ENCODE measurements at places on chromosomes 2 and 18.

DNA sequence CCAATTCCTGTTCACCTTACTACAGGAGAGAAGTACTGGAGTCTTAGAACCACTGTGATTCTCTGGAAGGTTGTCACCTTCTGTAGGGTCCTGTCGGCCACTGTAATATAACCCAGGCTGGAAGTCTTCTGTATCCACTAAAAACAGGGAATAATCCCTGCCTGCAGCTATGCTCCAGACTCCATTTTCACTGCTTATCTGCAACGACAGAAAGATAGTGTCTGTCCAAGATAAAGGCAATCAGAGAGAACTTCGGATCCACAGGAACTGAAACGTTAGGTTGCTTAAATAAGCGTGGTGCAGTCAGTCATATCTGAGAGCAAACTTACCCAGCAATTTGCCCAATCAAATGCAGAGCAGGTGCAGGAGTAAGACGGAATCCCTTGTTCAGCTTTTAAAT lies 34.2 kb downstream of the ALS2 start:
- no peak for DNase-seq

- no peak for DNase-seq
Measured at GRCh38 chr2:44246436-44246835, 28.8 kb upstream of the SLC3A1 start.

- no peak for DNase-seq
Measured at GRCh38 chr2:226726546-226726945, 73.1 kb downstream of the IRS1 start.

GRCh38 chr2:79275197-79275596 lies 115.6 kb upstream of the REG3A start:
- DNase-seq: no peak

GRCh38 chr2:222776792-222777191 lies 84.0 kb upstream of the ACSL3 start:
- DNase-seq: no peak

GRCh38 chr2:20661421-20662307 lies 5.3 kb upstream of the GDF7 start:
- peak; percentile 50 for DNase-seq

DNA sequence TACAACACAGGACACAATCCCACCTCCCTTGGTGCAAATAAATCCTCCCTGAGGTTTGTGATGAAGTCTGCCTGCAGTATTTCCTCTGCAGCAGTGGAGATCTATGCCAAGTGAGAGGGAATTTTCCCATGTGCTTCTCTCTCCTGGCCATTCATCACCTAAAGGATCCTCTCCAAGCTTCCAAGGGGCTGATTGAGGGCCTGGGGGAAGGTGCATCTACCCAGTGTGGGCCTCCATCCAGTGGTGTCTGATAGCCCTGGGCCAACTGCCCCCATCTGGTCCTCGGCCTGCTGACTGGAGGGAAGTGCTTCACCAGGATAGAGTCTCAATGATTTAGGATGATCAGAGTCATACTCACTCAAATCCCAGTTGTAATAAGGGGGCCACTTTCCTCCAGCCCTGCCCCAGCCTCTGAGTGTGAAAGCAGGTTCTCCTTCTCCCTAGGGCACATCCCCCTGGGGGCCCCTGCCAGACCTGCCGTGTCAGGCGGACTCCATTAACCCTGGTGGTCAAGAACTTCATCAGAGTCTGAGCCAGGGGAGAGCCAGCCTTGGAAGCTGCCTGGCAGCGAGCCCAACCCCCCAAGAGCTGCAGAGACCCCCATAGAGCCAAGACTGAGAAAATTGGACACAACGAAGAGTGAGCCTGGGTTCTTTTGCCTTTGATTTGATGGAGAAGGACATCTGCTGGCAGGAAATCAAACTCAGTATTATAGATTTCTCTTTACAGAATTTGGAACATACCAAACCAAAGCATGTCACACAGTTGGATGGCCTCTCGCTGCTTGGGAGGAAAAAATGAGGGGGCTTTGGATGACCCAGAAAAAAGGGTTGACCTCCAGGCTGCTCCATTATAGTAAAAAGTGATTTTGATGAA lies 509.6 kb downstream of the CMPK2 start:
- no peak for DNase-seq

GRCh38 chr2:197705912-197706838 lies 1.0 kb downstream of the MARS2 start:
- no peak for DNase-seq

DNA sequence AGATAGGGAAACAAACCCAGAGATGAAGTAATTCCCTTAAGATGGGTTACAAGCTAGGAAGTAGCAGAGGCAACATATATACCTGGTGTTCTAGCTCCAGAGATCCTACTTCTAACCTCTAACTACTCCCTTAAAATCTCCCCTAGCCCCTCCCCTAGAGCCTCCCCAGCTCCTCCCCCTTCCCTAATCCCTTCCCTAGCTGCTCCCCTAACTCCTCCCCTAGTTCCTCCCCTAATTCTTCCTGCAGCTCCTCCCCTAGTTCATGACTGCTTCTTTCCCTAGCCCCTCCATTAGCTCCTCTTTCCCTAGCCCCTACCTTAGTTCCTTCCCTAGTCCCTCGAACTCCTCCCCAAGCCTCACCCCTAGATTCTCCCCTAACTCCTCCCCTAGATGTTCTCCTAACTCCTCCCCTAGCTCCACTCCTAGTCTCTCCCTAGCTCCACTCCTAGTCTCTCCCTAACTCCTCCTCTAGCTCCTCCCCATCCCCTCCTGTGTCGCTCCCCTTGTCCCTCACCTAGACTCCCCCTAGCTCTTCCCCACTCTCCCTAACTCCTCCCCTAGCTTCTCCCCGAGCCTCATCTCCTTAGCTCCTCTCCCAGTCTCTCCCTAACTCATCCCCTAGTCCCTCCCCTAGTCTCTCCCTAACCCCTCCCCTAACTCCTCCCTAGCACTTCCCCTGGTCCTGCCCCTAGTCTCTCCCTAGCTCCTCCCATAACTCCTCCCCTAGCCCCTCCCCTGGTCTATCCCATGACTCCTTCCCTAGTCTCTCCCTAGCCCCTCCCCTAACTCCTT lies 108.9 kb downstream of the CD226 start:
- no peak for DNase-seq
